Muscle of leg (tissue), 16 donors: ENCODE measurements at places on chromosomes 7 and 10. TPM values are rescaled to one million over a fixed set of nuclear protein-coding genes. Genes with fewer than 3 reads are reported as not detected.

PSAP gene
- total RNA-seq: 414 TPM

DNA sequence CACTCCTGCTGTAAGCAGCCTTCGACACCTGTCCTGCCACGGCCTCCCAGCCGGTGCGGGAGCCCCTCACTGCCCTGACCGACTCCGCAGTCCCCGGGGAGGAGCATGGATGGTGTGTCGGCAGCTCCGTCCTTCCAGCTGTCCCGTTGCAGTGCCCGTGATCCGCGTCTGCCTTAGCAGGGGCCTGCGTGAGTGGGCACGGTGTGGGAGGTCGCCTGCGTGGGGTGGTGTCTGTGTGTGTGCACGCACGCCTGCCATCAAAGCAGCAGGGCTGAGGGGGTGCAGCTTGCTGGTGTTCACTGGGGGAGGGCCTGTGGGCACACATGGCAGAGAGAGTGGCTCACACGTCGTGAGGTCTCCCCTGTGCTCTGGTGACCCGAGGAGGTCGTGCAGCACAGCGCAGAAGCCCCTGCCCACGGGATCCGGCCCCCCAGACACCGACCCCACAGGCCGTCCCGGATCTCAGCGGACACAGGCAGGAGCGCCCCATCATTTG, 10.3 kb downstream of the MAFK start:
- no peak for DNase-seq
- H3K4me3 ChIP-seq: no peak overlapping the region
- peaks cover 59% of the 10 kb centered on the region for H3K4me1 ChIP-seq
- no peaks in the 10 kb centered on the region for H3K27me3 ChIP-seq

DYNC1I1 gene
- total RNA-seq: 0.53 TPM

IQUB gene
- total RNA-seq: 0.84 TPM

- H3K27ac ChIP-seq: no peak overlapping the region
- no peaks in the 10 kb centered on the region for H3K36me3 ChIP-seq
- H3K27me3 ChIP-seq: no peaks in the 10 kb centered on the region
- H3K4me1 ChIP-seq: peaks cover 31% of the 10 kb centered on the region
These were observed 25.2 kb downstream of the HTRA1 start for GRCh38 chr10:122486406-122487080.

GRCh38 chr7:103134836-103135554, 13.9 kb downstream of the NAPEPLD start:
- no peaks in the 10 kb centered on the region for H3K4me1 ChIP-seq
- no peak for DNase-seq
- no peak overlapping the region for H3K4me3 ChIP-seq
- H3K36me3 ChIP-seq: no peaks in the 10 kb centered on the region

CFAP70 gene
- 1.3 TPM for total RNA-seq

DNA sequence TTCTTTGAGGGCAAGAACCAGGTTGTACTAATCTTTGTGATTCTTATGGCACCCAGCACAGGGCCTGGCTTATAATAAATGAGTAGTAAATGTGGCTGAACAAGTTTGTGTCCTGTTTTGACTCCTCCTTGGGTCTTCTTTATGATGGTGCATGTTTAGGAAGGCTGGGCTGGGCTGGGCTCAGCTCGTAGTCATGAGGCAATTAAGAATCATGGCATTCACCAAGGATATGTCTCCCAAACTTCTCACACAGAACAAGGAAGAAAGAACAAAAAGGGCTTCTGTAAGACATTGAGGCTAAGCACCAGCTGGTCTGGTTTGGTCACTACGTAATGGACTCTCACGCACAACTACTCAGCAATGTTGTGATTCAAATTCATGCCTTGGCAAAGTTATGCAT, 30.5 kb upstream of the YAE1 start:
- H3K4me3 ChIP-seq: no peak overlapping the region
- H3K4me1 ChIP-seq: no peaks in the 10 kb centered on the region
- no peak for DNase-seq

GRCh38 chr7:3892157-3892556, 591.1 kb downstream of the SDK1 start:
- H3K27ac ChIP-seq: peak overlapping the region; percentile 44
- no peak overlapping the region for H3K4me3 ChIP-seq
- peak; percentile 79 for DNase-seq
- H3K36me3 ChIP-seq: no peaks in the 10 kb centered on the region

DNA sequence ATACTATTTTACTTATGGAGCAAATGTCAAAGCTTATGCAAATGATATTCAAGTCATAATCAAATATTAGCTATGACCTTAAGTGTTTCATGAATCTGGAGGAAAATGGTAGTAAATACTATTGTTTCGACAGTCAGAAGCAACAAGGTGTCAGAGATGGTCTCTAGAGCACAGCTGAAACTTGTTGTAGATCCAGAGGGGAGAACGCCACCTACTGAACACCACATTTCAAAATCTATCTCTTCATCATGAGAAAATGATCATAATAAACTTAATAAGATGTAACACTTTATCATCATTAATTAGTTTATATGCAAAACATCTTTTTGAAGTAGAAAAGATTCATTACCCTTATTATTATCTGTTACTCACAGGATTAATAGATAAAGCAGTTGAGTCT, 418.7 kb downstream of the GATA3 start:
- H3K36me3 ChIP-seq: no peaks in the 10 kb centered on the region
- no peaks in the 10 kb centered on the region for H3K4me1 ChIP-seq
- DNase-seq: no peak
- H3K27ac ChIP-seq: no peak overlapping the region

PON3 gene
- total RNA-seq: 5.0 TPM

IFIT3 gene
- total RNA-seq: 10.7 TPM

- no peak overlapping the region for H3K4me3 ChIP-seq
- no peaks in the 10 kb centered on the region for H3K27me3 ChIP-seq
- H3K36me3 ChIP-seq: no peaks in the 10 kb centered on the region
- no peak for DNase-seq
- H3K4me1 ChIP-seq: no peaks in the 10 kb centered on the region
These were observed 8.7 kb downstream of the GALNTL5 start for GRCh38 chr7:151964951-151965350.

DNA sequence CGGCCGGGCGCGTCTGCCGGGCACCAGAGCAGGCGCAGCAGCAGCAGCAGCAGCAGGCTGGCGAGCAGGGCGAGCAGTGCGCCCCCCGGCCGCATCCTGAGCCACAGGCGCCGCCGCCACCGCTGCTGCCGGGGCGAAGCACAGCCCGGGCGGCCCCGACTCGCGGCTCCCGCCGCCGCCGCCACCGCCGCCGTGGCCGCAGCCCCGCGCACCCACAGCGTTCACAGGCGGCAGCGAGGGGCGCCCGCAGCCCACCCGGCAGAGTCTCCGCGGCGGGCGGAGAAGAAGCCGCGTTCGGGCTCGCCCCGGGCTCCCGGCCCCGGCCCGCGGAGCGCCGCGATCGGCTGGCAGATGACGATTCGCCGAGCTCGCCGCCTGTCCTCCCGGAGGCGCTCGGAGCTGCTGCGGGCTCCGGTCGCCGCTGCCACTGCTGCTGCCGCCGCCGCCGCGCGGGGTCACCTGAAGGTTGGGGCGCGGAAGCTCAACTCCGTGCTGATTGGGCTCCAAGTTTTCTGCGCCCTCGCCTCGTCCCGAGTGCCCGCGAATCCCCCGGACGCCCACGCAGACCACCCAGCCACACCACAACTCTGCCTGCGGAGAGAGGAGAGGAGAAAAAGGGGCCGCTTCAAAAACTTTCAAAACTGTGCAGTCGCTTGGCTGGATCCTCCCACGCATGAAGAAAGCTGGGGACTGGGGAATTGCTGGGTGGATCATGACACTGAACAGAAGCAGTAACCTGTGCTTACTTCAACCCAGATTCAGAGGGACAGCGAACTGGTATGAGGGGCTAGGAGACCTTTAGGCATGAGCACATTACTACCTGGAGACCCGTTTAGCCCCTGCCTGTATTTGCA, at the start of gene ST8SIA6:
TSS of gene ST8SIA6 (minus strand) at position 435 of the 854 bp plus-strand sequence. CDS start at position 95, 340 bp downstream.
- peak; percentile 75 for DNase-seq
- peak within 1 kb of the TSS; percentile 21 for H3K4me3 ChIP-seq
- no peak within 1 kb of the TSS for H3K27ac ChIP-seq
- H3K4me1 ChIP-seq: peaks cover 13% of the 10 kb centered on the region

- H3K27ac ChIP-seq: no peak overlapping the region
- no peaks in the 10 kb centered on the region for H3K27me3 ChIP-seq
- no peak overlapping the region for H3K4me3 ChIP-seq
- DNase-seq: no peak
These were observed 173.1 kb downstream of the CCDC71L start for GRCh38 chr7:106487892-106488291.

GPR141 gene
- 0.66 TPM for total RNA-seq

DNA sequence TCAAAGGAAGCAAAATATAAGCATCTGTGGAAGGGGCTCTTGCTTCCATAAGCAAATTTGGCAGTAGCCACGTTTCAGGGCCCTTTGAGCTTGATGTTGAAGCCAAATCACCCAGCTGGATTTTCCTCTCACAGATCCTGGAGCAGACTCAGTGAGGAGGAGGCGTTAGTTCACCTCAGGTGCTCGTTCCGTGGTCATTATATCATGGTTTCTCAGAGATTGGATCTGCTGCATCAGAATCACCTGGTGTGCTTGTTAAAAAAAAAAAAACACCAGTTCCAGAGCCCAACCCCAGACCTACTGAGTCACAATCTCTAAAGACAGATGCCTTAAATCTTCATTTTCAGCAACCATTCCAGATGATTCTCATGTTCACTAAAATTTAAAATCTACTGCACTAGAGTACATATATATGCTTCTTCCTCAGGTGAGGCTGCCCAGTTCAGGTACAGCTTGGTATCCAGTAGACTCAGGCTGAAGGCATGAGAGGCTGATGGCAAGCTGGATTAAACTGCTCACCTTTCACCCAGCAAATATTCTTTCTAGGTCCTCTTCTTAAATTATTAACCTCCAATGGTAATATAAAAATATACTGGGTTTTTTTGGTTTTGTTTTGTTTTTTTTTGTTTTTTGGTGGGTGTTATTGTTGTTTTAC, 24.9 kb downstream of the TFAM start:
- H3K4me1 ChIP-seq: peaks cover 5% of the 10 kb centered on the region
- no peak overlapping the region for H3K27ac ChIP-seq
- no peaks in the 10 kb centered on the region for H3K36me3 ChIP-seq

FAM13C gene
- 22.8 TPM for total RNA-seq

GRCh38 chr10:132939957-132940790, 2.2 kb downstream of the CFAP46 start:
- no peak overlapping the region for H3K4me3 ChIP-seq
- no peaks in the 10 kb centered on the region for H3K36me3 ChIP-seq
- peaks cover 40% of the 10 kb centered on the region for H3K27me3 ChIP-seq
- DNase-seq: peak; percentile 37
- peaks cover 9% of the 10 kb centered on the region for H3K4me1 ChIP-seq
- no peak overlapping the region for H3K27ac ChIP-seq

- no peak overlapping the region for H3K27ac ChIP-seq
- H3K4me3 ChIP-seq: no peak overlapping the region
- H3K4me1 ChIP-seq: no peaks in the 10 kb centered on the region
- DNase-seq: no peak
- H3K27me3 ChIP-seq: no peaks in the 10 kb centered on the region
These were observed 66.4 kb downstream of the CDC123 start for GRCh38 chr10:12262278-12262981.

DNA sequence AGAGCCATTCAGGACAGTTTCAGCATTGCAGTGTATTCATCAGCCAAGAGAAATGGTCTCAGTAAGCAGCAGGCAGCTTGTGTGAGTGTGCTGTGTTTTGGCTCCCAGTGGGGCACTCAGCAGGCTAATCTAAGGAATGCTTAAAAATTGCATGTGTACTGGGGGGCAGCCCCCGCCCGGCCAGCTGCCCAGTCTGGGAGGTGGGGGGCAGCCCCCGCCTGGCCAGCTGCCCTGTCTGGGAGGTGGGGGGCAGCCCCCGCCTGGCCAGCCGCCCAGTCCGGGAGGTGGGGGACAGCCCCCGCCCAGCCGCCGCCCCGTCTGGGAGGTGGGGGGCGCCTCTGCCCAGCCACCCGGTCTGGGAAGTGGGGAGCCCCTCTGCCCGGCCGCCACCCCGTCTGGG, 116.2 kb downstream of the GRID1 start:
- H3K36me3 ChIP-seq: no peaks in the 10 kb centered on the region
- DNase-seq: no peak
- H3K27ac ChIP-seq: no peak overlapping the region
- no peak overlapping the region for H3K4me3 ChIP-seq
- H3K4me1 ChIP-seq: peaks cover 16% of the 10 kb centered on the region

GRCh38 chr10:14565199-14565598, 209.5 kb downstream of the FAM107B start:
- no peak overlapping the region for H3K4me3 ChIP-seq
- peaks cover 11% of the 10 kb centered on the region for H3K36me3 ChIP-seq
- peaks cover 24% of the 10 kb centered on the region for H3K4me1 ChIP-seq
- DNase-seq: no peak
- no peaks in the 10 kb centered on the region for H3K27me3 ChIP-seq

- no peaks in the 10 kb centered on the region for H3K36me3 ChIP-seq
- no peak overlapping the region for H3K27ac ChIP-seq
- H3K27me3 ChIP-seq: no peaks in the 10 kb centered on the region
- DNase-seq: no peak
These were observed 26.4 kb upstream of the ADO start for GRCh38 chr10:62778125-62778524.

KCNH2 gene
- 9.7 TPM for total RNA-seq

TASOR2 gene
- 51.3 TPM for total RNA-seq

GNAT3 gene
- total RNA-seq: not detected

GRCh38 chr7:57424515-57425238, 25.3 kb upstream of the ZNF716 start:
- no peak overlapping the region for H3K4me3 ChIP-seq
- H3K27me3 ChIP-seq: no peaks in the 10 kb centered on the region
- DNase-seq: no peak
- H3K27ac ChIP-seq: no peak overlapping the region
- H3K36me3 ChIP-seq: no peaks in the 10 kb centered on the region

DNA sequence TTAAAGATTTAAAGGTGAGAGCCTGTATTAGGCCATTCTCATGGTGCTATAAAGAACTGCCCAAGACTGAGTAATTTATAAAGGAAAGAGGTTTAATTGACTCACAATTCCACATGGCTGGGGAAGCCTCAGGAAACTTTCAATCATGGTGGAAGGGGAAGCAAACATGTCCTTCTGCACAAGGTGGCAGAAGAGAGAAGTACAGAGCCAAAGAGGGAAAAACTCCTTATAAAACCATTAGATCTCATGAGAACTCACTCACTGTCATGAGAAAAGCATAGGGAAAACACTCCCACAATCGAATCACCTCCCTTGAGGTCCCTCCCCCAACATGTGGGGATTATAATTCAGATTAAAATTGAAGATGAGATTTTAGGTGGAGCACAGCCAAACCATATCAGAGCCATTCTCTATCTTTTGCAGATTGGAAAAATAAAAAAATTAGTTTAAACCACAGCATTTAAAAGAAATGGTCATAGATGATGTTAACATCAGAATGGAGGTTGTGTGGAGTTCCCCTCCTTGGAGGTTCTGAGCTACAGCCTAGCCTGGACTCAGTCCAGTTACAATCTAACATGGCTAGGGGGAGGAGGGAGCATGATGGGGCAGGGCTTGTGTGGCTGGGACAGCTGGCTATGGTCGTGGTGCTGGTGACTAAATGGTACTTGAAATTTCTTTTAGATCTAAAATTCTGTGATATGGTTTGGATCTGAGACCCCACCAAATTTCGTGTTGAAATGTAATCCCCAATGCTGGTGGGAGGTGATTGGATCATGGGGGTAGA, 33.1 kb downstream of the GSTO2 start:
- H3K4me3 ChIP-seq: no peak overlapping the region
- no peaks in the 10 kb centered on the region for H3K27me3 ChIP-seq
- H3K36me3 ChIP-seq: no peaks in the 10 kb centered on the region
- no peak for DNase-seq
- H3K27ac ChIP-seq: no peak overlapping the region
- peaks cover 34% of the 10 kb centered on the region for H3K4me1 ChIP-seq

DGKB gene
- total RNA-seq: 1.4 TPM

GRCh38 chr7:119578116-119578515, 694.9 kb upstream of the KCND2 start:
- DNase-seq: no peak
- no peak overlapping the region for H3K27ac ChIP-seq
- H3K36me3 ChIP-seq: no peaks in the 10 kb centered on the region
- H3K4me1 ChIP-seq: no peaks in the 10 kb centered on the region
- H3K27me3 ChIP-seq: no peaks in the 10 kb centered on the region
- no peak overlapping the region for H3K4me3 ChIP-seq
